ENCODE measurements at places on chromosomes 6 and 20. TPM values are rescaled to one million over a fixed set of nuclear protein-coding genes. Genes with fewer than 3 reads are reported as not detected.

Gene CTSZ
- total RNA-seq, result 64.2 TPM

Gene SLC35B3
- 10.9 TPM for total RNA-seq

Gene GHRH
- total RNA-seq, result 14.4 TPM

Gene OR12D1
- total RNA-seq, result not detected

Gene DDO
- total RNA-seq, result 0.14 TPM

- no peak for DNase-seq
Measured at GRCh38 chr6:126147291-126147815, 161.0 kb downstream of the TRMT11 start.

DNA sequence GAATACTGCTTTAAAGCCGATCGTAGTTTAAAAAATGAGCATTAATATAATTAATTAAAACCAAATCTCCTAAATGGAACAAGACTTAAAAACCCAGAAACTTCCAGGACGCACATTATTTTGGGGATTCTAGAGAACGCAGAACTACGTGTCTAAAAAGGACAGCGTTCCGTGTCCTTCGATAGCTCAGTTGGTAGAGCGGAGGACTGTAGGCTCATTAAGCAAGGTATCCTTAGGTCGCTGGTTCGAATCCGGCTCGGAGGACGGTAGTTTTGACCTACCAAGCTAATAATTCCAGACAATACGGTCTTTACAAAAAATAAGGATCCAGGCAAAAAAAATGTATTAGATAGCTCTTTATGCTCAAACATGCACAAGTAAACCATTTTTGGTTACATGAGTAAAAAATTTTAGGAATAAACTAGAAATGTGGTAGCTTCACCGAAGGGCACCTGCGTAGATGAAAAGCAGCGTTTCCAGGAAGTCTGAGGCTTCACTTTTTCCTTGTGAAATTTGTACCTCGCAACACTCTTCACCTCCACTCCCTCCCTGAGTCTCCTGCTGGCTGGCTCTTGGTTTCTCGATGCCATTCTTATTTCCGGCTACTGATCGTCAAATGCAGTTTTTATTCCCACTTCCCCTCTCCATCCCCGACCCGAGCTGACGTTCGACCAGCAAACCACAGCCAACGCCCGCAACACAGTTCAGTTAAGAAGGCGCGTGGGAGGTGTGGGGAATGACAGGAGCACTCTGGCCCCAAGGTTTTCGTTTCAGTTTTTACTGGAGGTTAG, 19.6 kb upstream of the ABT1 start:
- no peak for DNase-seq

DNA sequence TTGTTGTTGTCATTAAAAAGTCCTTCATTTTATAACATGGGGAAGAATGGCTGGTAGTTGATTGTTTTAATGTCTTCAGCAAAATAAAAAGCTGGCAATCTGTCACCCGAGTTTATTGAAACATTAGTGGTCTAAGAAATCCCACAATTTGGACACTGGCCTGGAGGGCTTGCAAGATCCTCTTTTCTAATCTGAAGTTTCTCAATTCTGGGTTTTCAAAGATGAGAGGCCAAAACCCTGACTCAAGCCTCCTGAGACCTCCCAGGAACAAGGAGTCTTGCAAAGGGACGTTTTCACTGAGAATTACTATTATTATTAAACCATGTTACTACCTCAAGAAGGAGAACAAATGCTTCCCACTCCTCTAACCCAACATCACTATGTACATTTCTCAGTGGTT, 19.5 kb downstream of the MAP1LC3A start:
- no peak for DNase-seq

- no peak for DNase-seq
Measured at GRCh38 chr20:19966840-19967239, 50.3 kb upstream of the NAA20 start.

- no peak for DNase-seq
Measured at GRCh38 chr6:144797881-144798589, 512.9 kb downstream of the UTRN start.

- no peak for DNase-seq
Measured at GRCh38 chr20:22723659-22724058, 139.3 kb upstream of the FOXA2 start.

DNA sequence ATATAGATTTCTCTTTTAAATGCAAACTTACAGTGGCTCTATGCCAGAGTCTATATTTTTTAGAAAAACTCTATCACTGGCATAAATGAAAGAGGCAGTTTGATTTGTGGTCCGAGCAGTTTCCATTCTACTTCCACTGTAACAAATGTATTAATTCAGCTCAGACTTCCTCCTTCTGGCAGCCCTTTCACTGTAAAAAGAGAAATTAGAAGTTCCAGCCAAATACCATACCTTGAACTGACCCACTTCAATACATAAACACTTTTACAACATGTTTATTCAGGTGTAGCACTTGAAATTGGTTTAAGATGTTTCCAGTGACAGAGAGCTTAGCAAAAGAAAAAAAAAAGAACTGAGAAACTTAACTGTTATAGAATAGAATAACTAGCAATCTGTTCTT, 99.3 kb downstream of the BMP5 start:
- no peak for DNase-seq
